BJ (cell line): ENCODE measurements at places on chromosomes 12 and 14. TPM values are rescaled to one million over a fixed set of nuclear protein-coding genes. Genes with fewer than 3 reads are reported as not detected.

DNA sequence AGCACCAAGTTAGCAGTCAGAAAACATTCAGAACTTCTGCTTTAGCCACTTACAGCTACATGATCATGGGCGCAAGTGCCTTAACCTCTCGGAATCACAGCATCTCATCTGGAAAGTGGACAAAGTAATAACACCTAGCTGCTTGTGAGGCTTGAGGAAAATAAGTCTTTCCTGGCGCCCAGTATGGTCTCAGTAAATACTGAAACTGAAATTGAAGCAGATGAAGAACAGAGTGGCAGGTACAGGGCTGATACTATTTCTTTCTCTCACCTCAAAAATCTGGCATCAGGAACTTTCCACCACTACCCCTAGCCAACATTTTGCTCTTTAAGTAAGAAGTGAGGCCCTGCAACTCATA lies 129.7 kb upstream of the FUT8 start:
- no peak for DNase-seq

DNA sequence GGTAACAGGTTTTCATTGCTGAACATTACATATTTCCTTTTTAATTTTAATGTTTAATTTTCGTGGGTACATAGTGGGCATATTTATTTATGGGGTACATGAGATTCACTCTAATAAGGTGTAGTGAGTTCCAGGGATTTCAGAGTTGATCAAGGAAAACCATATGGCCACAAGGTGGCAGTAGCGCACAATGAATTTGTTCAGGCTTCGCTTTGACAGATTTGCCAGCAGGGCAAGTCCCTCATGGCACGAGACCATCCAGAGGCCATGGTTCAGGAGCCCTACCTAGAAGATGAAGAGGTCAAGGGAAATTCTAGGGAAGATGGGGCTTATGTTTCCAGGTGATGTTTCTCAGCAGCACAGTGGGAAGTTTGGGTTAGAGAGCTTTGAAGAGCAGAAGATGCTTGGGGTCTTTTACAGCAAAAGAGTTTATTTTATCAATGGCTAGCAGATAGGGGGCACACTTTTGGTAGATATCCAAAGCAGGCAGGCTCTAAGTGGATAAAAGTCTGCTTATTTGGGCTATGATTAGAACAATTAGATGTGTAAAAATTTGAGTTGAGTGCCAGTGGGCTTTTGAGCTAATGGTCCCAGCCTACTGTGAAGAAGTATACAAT lies 1004.4 kb downstream of the AACS start:
- no peak for DNase-seq

GRCh38 chr14:60640859-60641741 lies 8.2 kb downstream of the SIX1 start:
- DNase-seq: no peak

GRCh38 chr14:50978888-50979287 lies 34.6 kb upstream of the PYGL start:
- no peak for DNase-seq

DNA sequence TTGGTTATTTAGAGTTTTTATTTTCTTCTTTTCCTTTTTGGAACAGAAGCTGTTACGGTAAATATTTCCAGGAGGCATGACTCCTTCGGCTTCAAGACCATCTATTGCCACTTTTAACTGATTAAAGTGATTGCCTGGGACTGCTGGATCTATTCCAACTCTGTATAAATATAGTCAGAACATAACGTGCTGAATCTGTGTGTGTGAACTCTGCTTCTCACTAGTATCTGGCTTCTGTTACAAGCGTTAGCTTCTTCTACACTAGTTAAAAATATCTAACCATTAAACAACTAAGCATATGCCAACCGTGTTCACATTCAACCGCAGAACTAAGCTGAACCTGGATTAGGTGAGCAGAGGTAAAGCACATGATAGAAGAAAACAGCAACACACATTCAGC lies 49.0 kb downstream of the TMTC1 start:
- DNase-seq: no peak

DNA sequence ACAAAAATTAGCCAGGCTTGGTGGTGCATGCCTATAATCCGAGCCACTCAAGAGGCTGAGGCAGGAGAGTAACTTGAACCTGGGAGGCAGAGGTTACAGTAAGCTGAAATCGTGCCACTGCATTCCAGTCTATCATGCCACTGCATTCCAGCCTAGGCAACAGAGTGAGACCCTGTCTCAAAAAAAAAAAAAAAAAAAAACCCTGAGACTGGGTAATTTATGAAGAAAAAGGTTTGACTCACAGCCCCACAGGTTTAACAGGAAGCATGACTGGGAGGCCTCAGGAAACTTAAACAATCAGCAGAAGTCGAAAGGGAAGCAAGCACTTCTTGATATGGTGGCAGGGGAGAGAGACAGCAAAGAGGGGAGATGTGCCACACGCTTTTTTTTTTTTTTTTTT lies 123.2 kb downstream of the GXYLT1 start:
- DNase-seq: no peak

DNA sequence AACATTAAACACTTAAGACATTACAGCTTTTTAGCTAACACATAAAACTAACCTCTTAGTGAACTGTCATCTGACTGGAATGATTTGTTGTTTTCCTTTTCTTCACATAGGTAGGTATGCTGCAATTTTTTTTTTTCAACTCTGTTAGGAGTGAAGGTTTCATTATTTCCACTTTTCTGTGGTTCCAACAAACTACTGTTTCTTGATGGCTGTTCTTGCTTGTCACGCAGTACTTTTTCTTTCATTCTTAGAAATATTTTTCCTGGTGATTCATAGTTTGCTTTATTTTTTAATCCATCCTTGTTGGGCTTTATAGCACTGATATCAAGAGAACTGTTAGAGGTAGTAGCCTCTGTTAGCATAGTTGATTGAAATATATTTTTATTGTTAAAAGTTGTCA lies 6.3 kb downstream of the MIS18BP1 start:
- DNase-seq: no peak

Gene PLEKHH1
- polyA plus RNA-seq: 0.16 and 0.53 TPM in 2 replicates

DNA sequence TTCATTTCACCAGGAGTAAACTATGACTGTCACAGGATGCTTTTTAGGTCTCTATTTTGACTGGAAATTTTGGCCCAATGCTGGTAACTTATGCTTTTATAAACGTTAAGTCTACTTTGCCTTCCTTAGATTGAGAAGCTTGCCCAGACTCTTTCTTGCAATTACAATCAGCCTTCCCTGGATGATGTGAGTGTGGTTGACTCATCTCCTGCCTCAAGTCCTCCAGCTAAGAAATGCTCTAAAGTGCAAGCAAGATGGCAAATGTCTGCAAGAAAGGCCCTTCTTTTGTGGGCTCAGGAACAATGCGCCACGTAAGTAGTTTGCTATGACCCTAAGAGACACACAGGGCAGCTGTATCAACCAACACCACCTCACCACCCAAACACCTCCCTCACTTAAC lies 96.9 kb downstream of the SYNE2 start:
- no peak for DNase-seq

Gene ADGRD1
- polyA plus RNA-seq: 40.1 and 68.5 TPM in 2 replicates

GRCh38 chr12:27646149-27646548 lies 50.1 kb upstream of the REP15 start:
- DNase-seq: no peak

- no peak for DNase-seq
These were observed 14.0 kb upstream of the TBPL2 start for GRCh38 chr14:55454264-55455002.
